ENCODE measurements at places on chromosomes 5 and 9.

- no peak for DNase-seq
These were observed 43.6 kb downstream of the GNAQ start for GRCh38 chr9:77987880-77988525.

DNA sequence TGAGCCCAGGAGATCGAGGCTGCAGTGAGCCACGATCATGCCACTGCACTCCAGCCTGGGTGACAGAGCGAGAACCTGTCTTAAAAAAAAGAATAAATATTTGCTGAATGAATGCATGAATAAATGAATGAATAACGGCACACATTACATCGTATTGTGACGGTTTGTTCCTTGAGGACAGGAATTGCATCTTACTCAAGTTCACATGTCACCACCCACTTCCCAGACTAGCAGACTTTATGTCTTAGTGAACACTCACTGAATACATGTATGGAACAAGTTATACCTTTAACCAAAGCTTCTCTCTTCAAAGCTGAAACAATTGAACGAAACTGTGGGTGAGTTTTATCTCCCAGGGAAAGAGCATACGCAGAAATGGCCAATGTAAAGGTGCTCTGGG, 53.2 kb upstream of the TRAF1 start:
- DNase-seq: no peak

GRCh38 chr9:109499631-109500410, 1.7 kb upstream of the PTPN3 start:
- DNase-seq: no peak

- peak; percentile 70 for DNase-seq
These were observed 185.7 kb upstream of the IL12B start for GRCh38 chr5:159515909-159516415.

DNA sequence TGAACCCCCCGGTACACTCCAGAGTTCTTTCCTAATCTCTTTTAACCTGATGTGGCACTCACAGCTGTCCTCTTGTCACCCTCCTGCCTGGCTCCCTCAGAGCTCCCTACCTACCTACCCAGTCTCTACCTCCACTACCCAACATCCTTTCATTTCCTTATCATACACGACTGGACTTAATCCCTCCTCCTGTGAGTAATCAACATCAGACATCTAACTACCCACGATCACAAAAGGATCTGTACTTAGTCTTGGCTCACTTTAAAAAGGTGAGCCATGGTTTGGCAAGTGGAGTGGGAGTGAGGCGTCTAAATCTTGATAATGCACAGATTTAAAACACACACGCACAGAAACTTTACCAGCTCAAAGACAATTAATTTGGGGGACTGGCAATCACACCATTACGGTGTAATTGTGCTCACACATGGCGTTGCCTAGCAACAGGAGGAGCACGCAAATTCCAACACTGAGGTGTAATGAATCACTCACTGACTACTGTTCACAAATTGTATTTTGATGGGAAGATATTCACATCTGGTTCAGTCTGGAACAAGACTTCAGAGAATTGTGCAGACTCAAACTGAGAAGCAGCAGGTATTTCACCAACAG, 235.9 kb downstream of the EPB41L4A start:
- DNase-seq: no peak

- no peak for DNase-seq
These were observed 3.2 kb upstream of the NSD1 start for GRCh38 chr5:177130211-177131018.

DNA sequence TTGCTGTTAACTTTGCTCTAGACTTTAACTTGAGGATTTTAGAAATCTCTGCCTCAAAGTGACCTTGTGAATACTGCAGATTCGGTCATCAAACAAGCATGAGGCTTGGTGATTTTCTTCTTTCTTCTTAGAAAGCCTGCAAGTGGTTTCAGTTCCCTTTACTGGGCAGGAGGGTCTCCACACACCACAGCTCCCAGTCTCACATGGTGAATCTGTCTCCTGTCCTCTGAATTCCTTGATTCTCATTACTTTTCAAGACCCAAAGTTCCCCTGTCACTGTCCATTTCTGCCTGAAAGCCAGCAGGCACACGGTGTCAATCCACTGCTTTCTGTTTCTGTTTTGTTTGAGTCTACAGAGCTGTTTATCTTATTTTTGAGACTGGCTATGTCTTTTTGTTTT, 14.1 kb downstream of the HSPB3 start:
- no peak for DNase-seq

DNA sequence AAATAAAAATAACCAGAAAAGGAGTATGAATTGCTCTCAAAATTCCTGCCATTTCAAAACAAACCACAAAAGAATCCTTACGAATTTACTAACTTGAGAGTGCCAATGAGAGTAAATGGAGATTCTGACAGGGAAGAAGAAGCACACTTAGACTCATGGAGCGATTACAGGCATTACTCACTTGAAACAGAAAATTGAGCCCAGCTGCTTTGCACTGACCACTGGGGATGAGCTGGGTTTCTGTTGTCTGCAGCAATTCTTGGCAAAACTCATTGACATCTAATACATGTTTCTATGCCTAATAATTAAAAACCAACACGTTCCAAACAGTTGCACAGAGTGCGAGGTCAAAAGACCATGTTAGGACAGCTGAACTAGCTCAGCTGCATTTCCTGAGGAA, 731.6 kb downstream of the DNAH5 start:
- no peak for DNase-seq

GRCh38 chr5:135979510-135979909, 24.7 kb upstream of the LECT2 start:
- DNase-seq: no peak

- peak; percentile 35 for DNase-seq
These were observed 142.7 kb downstream of the C5orf15 start for GRCh38 chr5:133825631-133826289.

- DNase-seq: no peak
These were observed 111.0 kb upstream of the SLIT3 start for GRCh38 chr5:169411786-169412430.

GRCh38 chr5:101045689-101046088, 142.6 kb upstream of the ST8SIA4 start:
- DNase-seq: peak; percentile 27

DNA sequence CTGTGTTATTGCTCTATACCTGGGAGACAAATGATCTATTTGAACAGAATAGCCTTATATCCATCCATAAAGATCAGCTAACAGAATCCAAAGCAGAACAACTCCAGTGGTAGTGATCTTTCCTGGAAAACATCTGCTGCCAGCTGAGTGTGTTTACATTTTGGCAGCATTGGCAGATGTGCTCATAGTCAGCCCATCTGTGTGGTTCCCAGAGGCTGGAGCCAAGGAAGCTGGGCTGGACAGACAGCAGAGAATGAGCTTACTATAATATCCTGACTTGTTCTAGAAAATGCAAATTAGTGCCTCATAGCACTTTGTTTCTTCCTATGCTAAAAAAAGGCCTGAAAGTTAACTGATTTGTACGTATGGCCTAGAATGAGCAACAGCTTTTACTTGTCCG, 99.7 kb downstream of the ST8SIA4 start:
- no peak for DNase-seq

DNA sequence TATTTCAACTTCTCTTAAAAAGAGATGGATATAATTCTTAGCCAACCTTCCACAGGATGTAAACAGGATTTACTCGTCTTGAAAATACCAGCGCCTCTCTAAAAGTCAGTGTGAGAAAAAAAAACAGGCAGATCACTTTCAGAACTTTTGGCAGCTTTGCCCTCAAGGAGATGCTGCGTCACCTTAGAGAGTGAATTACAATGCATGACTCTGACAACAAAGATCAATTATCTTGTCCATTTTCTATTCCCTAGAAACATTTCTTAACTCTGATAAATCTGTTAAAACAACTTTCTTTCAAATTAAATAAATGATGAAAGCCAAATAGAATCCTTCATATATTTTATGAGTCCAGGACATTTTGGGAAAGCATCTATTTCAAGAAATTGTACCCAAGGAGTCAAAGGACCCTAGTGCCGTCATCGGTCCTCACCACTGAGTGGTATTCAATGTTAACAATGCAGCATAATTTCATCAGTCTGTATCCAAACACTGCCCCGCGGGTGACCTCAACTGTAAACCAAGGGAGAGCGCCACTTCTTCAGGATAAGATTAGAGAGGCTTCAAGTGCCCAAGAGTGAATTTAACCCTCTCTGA, 536.0 kb downstream of the PDE4D start:
- no peak for DNase-seq

GRCh38 chr5:109468737-109469420, 59.1 kb upstream of the PJA2 start:
- peak; percentile 79 for DNase-seq

DNA sequence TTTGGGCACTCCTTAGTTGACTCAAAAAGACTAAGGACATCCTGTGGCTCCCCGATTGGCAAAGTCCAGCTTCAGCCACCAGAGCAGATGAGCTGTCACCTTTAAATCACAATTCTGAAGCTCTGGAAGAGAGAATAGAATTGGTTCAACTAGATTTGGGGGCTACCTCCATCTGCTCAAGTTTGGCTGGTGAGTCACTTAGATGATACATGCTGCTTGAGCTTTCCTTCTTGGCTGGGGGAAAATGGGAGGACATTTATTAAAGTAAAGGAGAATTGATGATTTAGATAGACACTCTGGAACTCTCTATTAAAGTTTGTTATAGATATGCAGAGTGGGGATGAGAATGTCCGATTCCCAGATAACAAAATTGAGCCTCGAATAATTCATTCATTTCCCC, 30.0 kb upstream of the GRIA1 start:
- DNase-seq: no peak

DNA sequence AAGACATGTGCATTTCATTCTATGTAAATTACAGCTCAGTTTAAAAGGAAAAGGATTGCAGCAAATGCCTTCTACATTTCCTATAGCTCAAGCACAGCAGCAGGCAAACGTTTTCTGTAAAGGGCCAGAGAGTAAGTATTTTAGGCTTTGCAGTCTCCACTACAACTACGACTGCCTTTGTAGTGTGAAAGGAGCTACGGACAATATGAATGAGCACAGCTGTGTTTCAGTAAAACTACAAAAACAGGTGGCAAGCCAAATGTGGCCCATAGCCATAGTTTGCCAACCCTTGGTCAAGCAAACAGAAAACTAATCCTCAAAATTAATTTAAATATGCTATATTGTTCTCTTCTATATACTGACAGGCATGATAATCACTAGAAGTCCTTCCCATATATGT, 7.2 kb downstream of the PTBP3 start:
- no peak for DNase-seq

DNA sequence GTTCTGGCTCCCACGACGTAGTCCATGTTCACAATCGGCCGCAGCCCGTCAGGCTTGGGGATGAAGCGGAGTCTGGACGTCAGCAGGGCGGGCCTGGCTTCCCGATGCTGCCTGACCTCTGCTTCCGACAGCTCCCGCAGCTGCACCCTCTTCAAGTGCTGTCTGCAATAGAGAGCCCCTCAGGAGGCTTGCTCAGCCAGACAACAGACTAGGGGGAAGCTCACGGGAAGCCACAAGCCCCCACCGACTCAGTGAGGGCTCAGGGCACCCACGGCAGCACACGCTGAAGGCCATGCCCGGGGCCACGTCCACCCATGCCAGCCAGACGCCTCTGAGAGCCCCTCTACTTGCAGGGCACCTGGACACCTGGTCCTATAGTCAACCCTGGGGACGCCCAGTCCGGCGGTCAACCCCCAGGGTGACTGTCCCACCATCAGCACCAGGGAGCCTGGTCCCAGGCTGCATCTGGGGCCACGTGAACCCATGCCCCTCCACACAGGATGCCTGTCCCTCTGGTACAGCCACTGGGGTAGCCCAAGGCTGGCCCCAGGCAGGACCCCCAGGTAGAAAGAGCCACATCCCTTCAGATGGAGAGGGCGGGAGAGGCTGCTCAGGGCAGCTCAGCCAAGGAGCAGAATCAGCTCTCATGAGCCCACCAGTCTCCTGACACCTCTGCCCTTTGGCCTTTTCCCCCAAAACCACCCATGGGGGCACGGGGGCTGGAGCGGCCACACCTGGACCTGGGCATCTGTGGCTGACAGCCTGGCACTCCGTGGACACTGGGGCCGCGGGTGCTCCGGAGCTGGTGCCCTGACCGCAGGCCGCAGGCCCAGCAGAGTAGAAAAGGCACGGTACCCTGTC, 14.5 kb downstream of the TERT start:
- DNase-seq: no peak

- no peak for DNase-seq
These were observed 278.8 kb downstream of the ENC1 start for GRCh38 chr5:74361406-74362358.

DNA sequence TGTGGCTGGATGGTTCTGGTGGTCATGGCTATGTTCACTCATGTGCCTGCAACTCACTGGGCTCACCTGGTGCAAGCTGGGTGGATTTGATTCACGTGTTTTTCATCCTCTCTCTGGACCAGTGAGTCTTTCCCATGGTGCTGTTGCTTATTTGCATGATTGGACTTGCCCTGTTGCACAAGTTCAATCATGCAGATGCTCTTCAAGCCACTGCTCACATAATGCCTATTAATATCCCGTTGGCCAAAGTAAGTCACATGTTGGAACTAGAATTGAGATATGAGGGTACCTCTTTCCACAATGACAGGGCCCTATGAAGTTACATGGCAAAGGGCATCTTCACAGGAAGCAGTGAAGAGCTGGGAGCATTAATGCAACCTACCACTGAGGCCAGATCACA, 26.5 kb upstream of the MROH2B start:
- DNase-seq: no peak

DNA sequence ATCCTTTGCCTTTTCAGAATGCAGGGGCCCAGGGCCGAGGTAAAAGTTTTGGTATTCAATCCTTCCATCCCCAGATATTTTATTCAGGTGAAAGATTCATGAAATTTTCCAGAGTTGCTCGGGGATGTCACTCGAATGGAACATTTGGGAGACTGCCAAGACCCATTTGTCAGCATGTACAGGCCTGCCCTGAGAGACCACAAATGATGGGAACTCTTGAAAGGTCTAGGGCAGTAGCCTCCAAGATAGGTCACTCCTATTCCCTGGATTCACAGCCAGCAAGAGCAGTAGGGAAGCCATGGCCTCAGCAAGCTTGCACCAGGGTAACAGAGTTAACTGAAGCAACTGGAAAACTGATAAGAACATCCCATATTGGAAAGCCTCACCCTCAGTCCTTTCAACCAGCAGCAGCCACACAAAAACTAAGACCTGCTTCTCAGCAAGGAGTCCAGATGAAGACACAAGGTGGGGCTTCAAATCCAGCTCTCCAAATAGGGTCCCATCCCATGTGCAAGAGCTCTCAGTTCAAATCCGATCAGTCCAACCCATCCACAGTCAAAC, 12.5 kb downstream of the CARD6 start:
- no peak for DNase-seq

DNA sequence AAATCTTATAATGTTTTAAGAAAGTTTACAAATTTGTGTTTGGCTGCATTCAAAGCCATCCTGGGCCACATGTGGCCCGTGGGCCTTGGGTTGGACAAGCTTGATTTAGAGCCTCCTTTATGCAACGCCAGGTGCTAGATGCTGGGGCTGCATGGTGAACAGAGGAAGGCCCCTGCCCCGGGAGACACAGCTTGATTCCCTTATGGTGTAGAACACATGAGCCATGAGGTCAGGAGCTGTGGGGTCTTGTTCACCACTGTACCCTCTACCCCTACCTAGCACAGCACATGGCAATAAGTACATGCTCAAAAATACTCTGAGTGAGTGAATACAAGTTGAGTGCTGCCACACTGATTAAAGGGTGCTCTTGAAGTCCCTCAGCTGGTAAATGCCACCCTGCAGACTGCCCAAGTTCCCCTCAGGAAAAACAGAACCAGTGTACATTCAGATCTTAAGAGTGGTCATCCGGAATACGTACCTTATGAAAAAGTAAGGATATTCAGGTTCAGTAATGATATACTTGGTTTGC, 71.9 kb downstream of the ARRDC3 start:
- no peak for DNase-seq

- no peak for DNase-seq
These were observed 16.5 kb downstream of the ADCY2 start for GRCh38 chr5:7412409-7412808.

Data from CD4-positive, alpha-beta T cell treated with Interleukin-10 for 1 hour (primary cell).